Choroid plexus epithelial cell (primary cell): ENCODE measurements at places on chromosomes 7 and 10.

DNA sequence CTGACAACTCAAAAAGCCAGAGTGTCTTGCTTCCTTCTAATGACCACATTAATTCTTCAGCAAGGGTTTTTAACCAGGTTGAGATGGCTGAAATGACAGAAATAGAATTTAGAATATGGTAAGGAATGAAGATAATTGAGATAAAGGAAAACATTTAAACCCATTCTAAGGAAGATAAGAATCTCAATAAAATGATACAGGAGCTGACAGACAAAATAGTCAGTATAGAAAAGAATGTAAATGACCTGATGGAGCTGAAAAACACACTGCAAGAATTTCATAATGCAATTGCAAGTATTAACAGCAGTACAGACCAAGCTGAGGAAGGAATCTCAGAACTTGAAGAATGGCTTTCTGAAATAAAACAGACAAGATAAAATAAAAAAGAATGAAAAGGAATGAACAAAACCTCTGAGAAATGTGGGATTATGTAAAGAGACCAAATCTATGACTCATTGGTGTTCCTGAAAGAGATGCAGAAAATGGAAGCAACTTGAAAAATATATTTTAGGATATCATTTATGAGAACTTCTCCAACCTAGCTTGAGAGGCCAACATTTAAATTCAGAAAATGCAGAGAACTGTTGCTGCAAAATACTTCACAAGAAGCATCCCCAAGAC lies 87.1 kb downstream of the SAMD9 start:
- DNase-seq: no peak

GRCh38 chr10:77016278-77016815 lies 621.3 kb downstream of the KCNMA1 start:
- DNase-seq: no peak

DNA sequence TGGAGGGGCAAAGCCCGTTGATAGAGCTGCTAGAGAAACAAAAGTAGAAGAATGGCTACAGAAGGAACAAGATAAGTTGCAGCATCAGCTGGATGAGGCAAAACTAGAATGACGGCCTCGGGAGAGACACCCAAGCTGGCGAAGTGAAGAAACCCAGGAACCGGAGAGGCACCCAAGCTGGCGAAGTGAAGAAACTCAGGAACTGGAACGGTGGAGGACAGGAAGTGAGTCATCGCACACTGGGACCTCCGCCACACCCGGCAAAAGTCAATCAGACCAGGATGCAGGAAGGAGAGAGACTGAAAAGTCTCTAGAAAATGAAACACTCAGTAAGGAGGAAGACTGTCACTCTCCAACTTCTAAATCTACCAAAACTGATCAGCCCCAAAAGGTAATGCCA lies 133.0 kb upstream of the NEBL start:
- DNase-seq: peak; percentile 80

DNA sequence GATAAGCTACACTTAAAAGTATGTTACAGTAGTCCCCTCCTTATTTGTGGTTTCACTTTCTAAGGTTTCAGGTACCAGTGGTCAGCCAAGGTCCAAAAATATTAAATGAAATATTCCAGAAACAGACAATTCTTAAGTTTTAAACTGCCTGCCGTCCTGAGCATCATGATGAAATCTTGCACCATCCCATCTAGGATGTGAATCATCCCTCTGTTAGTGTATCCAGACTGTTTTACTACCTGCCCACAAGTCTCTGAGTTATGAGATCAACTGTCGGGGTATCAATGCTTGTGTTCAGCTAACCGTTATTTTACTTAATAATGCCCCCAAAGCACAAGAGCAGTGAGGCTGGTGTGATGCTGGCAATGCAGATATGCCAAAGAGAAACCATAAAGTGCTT lies 11.4 kb downstream of the KDM7A start:
- DNase-seq: peak; percentile 82

GRCh38 chr7:2079332-2080059 lies 153.2 kb downstream of the MAD1L1 start:
- DNase-seq: peak; percentile 55

DNA sequence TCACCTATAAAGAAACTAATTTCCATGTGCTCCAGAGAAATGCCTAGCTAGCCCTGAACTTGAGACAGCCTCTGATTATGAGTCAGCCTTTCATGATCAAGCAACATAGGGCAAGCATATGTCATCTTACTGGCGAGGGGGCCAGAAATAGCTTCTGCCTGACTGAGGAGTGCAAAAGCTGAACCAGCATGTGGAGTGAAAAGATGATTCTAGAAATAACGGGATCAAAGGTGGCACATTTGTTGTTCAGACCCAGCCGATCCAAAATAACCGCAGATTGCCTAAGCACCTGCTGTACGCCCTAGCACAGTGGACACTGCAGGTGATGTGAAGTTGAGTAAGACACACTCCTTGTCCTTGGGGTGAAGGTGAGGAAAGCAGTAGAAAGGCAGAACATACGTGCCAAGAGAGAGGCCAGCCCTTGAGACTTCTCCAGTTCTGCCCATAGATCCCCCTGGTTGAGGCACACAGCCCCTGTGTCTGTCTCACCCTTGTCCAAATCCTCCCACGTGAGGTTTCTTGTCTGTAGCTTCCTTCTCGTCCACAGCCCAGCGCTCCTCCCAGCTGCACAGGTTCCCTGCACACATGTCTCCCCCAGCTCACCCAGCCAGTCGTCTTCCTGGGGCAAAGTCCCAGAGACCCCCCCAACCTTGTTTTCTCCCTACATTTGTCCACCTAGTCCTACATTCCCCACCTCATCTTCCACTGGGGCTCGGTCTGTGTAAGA lies 2.8 kb upstream of the BCL7B start:
- DNase-seq: peak; percentile 93

DNA sequence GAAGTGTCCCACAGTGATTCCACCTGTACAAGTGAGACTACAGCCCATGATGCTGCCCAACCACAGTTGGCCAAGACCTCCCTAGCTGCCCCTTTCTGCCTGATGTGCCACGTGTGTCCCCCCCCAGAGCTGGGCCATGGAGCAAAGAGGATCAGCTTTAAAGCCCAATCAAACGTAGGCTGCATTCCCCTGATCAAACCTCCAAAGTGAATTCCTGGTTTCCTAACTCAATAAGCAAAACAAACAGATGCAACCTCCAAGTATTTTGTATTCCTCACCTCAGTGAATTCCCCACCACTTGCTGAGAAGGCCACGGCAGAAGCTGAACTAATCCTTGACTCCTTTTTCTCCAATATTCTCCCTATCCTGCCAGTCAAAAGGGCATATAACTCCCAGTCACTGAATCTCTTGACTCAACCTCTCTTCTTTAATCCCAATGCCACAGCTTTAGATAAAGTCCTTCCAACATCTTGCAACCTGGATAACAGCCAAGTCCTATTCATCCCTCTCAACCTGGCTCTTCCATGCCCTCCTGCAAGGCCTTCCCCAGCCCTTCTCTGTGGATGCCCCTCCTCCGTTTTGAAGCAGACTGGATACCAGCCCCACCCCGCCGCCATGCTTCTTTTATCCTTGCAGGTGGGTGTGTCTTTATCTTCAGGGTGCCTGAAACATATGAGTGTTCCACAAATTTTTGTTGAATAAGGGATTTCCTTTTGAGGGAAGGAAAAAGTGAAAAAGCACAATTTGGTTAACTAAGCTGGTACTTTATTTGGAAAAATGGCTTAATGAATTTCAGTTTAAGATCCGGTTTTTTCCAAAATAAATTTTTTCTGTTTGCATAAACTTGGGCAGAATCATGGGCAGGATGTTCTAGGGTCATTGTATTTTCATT lies 285.2 kb upstream of the MKLN1 start:
- no peak for DNase-seq

GRCh38 chr10:69902835-69903535 lies 101.3 kb downstream of the COL13A1 start:
- DNase-seq: no peak

DNA sequence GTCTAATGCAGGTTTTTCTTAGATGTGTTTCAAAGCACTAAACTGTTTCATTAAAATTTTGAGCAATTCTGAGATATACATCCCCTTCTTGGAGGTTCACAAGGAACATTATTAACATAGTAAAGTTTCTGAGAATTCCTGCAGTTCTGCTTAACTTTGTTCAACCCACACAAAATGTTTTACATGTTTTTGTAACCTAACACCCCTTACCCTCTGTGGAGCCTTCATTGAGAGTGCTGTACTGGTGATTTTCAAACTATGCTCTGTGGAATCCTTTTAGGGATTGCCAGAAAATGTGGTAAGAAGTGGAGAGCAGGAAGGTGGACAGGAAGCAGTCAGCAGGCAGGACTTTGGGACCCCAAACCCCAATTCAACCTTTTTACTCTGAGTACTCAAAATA lies 53.6 kb upstream of the ABCB5 start:
- peak; percentile 13 for DNase-seq

GRCh38 chr7:43244232-43244631 lies 131.8 kb downstream of the HECW1 start:
- no peak for DNase-seq

GRCh38 chr10:79001082-79001885 lies 67.5 kb upstream of the ZMIZ1 start:
- no peak for DNase-seq

DNA sequence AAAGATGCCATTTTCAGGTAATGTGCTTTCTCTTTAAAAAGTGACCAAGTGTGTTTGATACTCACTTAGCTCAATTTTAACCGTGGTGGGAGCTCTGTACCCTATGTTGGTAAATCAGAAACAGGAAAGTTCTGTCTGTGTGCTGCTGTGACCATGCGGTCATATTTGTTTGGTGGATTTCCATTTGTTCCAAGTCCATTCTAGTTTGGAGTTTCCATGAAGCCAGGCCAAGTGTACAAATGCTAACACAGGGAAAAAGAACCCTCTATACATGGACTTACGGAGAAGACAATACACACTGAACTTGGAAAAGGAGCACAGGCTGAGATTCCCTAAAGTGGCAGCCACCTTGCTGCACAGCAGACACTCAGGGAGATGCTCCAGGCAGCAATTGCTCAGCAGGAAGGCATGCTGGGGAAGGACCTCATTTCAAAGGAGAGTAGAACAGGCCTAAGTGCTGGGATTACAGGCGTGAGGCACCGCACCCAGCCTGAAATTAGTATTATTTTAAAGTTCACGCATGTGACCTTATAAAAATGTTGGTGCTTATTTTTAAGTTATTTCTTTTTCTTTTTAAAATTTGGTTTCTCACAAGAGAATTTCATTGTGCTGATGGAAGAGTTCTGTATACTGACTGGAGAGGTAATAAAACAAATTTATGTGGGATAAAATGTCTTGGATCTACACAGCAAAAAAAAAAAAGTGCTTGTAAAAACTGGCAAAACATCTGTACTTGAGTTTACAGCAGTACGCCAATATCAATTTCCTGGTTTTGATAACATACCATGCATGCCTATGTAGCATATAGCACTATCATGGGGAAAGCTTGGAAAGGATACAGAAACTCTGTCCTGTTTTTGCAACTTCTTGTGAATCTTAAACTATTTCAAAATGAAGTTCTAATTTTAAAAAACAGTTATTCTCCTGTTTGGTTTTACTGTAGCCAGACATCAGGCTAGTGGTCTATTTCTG lies 436.2 kb downstream of the KCNMA1 start:
- peak; percentile 35 for DNase-seq

DNA sequence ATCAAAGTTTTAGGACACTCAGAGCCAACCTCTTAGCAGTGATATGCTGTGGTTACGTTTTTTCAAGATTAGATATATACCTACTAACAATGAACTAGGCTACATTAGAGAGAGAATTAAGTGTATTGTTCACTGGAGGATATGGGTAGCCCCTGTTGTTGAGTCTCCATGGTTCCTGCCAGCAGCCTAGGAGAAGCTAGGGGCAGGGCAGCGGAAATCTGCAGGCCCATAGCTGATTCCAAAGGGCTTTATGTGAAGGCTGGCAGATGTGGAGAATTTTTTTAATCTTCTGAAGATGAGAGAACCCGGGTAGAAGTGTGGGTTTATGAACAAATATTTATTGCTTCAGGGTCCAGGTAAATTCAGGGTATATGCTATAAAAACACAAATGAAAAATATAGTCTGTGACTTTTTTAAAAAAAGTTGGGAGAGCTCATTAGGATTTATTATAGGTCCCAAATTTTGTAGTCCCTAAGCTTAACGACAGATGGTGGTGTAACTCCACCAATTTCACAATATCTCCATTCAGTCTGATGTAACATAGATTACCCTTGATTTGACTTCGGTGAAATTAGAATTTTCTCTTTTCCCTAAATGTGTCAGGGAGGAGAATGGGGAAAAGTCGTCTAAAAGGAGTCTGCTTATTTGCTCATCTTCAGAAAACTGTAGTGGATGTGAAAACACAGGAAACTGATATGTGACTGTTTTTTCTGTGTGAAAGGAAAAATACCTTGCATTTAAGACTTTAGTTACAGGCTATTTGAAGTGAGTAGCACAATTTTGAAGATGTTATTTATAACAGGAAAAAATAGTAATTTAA lies 163.0 kb upstream of the PPP1R3A start:
- peak; percentile 85 for DNase-seq

DNA sequence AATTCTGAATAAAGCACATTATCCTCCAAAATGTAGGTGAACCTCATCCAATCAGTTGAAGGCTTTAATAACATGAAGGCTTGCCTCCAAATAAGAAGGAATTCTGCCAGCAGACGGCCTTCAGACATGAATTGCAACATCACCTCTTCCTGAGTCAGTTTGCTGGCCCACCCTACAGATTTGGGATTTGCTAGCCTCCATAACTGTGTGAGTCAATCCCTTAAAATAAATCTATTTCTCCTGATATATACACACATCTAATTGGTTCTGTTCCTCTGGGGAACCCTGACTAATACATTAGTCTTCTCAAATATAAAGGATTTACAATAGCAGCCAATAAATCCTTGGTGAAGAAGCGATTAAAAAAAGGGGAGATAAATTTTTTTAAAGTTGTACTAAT lies 34.8 kb upstream of the OSBPL3 start:
- DNase-seq: peak; percentile 65

- peak; percentile 80 for DNase-seq
Observed at GRCh38 chr7:106775552-106775936, 89.5 kb upstream of the PIK3CG start.

GRCh38 chr7:146864644-146865043 lies 748.0 kb downstream of the CNTNAP2 start:
- no peak for DNase-seq

DNA sequence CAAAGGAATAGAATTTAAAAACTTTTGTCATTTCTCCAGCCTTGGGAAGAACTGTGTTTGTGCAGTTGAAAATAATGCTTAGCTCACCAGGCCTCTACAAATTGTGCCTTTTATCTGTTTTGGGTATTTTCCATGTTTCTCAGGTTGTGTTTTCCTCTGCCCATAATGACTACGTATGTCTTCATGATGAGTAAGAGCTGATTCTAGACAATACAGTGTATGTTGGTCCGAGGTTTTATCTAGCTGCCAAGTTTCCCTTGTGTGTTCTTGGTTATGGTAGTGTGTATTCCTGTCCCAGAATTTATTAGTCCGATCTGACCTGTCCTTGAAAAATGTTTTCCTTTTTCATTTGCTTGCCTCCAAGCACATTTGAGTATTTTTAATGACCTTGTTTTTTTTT lies 83.7 kb upstream of the GLCCI1 start:
- peak; percentile 19 for DNase-seq

DNA sequence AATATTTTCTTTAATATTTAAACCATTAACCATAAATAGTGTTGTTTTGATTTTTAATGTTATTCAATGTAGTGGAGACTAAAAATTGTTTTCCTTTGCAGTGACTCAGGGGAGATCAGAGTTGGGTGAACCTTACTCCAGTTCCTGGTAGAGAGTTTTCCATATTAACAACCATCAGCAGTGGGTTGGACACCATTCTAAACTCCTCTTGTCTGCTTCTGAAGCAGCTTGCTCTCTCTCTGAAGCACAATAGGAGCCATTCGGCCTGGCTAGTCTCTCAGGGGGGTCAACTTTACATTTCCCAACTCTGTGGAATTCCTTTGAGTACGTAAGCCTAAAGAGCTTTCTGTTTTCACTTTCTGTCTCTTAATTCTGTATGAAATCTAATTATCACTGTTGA lies 9.4 kb upstream of the NRG3 start:
- peak; percentile 62 for DNase-seq

- peak; percentile 21 for DNase-seq
Observed at GRCh38 chr10:13457958-13458686, 70.7 kb downstream of the BEND7 start.
